PC-3 (cell line): ENCODE measurements at places on chromosomes 7 and 10.

DNA sequence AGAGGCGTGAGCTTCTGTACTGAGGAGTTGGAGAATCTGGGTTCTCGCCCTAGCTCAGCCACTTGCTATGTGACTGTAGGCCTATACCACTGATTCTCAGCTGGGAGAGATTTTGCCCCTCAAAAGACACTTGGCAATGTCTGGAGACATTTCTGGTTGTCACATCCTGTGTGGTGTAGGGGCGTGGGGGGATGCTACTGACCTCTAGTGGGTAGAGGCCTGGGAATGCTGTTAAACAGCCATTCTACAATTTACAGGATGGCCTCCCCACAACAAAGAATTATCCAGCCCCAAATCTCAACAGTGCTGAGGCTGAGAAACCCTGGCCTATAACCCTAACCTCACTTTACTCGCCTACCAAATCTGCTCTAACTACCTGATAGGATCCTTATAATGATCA, 58.8 kb upstream of the GAD2 start:
- no peak overlapping the region for H3K4me3 ChIP-seq
- H3K36me3 ChIP-seq: no peaks in the 10 kb centered on the region
- no peak for DNase-seq
- no peak overlapping the region for H3K27ac ChIP-seq
- no peaks in the 10 kb centered on the region for H3K27me3 ChIP-seq
- H3K4me1 ChIP-seq: no peaks in the 10 kb centered on the region

GRCh38 chr10:6446711-6447110, 133.4 kb downstream of the PRKCQ start:
- H3K4me1 ChIP-seq: no peaks in the 10 kb centered on the region
- no peak overlapping the region for H3K4me3 ChIP-seq
- H3K36me3 ChIP-seq: no peaks in the 10 kb centered on the region; the same call in 1 of the 2 replicates
- no peak for DNase-seq
- no peak overlapping the region for H3K27ac ChIP-seq

DNA sequence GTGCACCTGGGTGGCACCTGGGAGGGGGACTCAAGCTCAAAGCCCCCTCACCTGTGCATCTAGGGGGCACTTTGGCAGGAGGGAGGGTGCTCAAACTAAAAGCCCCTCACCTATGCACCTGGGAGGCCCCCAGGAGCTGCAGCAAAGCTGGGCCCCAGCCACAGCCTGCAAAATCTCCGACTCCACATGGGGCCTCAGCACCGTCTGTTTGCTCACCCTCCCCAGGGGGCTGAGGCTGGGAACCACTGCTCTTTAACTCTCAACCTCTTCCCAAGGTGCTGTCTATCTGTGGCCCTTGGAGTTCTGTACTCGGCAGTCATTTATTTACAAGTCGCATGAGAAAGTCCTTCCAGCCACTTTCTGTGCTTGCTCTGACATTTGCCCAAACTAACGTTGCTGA, 458.4 kb downstream of the DNAJB6 start:
- DNase-seq: no peak
- no peak overlapping the region for H3K4me3 ChIP-seq
- no peak overlapping the region for H3K27ac ChIP-seq
- H3K27me3 ChIP-seq: peaks cover 3% of the 10 kb centered on the region; the same call in 1 of the 2 replicates
- H3K4me1 ChIP-seq: no peaks in the 10 kb centered on the region

GRCh38 chr7:117895276-117895675, 22.0 kb upstream of the CTTNBP2 start:
- no peaks in the 10 kb centered on the region for H3K4me1 ChIP-seq
- no peak overlapping the region for H3K4me3 ChIP-seq
- DNase-seq: no peak

GRCh38 chr10:66167816-66168215, 758.0 kb upstream of the LRRTM3 start:
- no peaks in the 10 kb centered on the region for H3K27me3 ChIP-seq
- no peak overlapping the region for H3K27ac ChIP-seq
- no peaks in the 10 kb centered on the region for H3K36me3 ChIP-seq
- peak; percentile 93 for DNase-seq

GRCh38 chr7:8354503-8354902, 78.9 kb upstream of the NXPH1 start:
- DNase-seq: no peak
- no peak overlapping the region for H3K4me3 ChIP-seq
- H3K36me3 ChIP-seq: no peaks in the 10 kb centered on the region
- no peaks in the 10 kb centered on the region for H3K4me1 ChIP-seq
- H3K27ac ChIP-seq: no peak overlapping the region

DNA sequence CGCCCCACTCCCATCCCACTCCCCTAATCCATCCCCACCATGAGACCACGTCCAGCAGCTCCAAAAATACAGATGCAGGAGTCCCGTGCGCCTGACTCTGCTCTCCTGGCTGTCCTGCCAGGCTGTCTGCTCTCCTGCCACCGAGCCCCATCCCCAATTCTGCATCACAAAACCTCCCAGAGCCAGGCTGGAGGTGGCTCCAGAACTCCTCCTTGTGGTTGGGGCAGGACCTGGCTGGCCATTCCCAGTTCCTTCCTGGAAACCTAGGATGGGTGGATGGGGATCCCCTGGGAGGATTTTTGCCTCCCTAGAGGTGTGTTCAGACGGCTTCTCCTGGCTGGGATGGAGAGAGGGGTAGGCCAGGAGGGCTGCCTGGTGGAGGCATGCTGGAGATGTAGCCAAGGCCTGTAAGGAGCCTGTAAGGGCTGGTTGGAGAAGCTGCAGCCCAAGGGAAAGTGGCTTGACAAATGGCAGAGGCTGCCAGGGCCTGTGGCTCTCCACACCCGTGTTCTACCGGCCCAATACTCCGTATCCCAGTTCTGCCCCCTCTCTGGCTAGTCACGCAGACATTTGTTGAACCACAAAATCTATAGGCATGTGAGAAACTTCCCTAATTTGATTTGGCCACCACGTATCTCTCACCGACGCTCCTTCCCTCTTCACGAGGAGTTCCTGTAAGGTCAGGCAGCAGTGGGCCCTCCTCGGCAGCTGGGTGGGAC, 99.3 kb downstream of the ARHGAP22 start:
- no peaks in the 10 kb centered on the region for H3K27me3 ChIP-seq
- no peaks in the 10 kb centered on the region for H3K36me3 ChIP-seq
- H3K27ac ChIP-seq: no peak overlapping the region
- DNase-seq: no peak
